Stimulated activated naive CD8-positive, alpha-beta T cell treated with anti-CD3 and anti-CD28 coated beads, Interleukin-15, Interleukin-2, amounts not matched to agents 100 U/mL and 50 U/mL, for 24 hours (primary cell): ENCODE measurements at places on chromosomes 11 and 22.
A peak's percentile ranks its signal among the peaks of the same experiment; 100 is the strongest.

- DNase-seq = peak; percentile 27
Measured at GRCh38 chr22:22666307-22667091, 22.1 kb downstream of the GGTLC2 start.

DNA sequence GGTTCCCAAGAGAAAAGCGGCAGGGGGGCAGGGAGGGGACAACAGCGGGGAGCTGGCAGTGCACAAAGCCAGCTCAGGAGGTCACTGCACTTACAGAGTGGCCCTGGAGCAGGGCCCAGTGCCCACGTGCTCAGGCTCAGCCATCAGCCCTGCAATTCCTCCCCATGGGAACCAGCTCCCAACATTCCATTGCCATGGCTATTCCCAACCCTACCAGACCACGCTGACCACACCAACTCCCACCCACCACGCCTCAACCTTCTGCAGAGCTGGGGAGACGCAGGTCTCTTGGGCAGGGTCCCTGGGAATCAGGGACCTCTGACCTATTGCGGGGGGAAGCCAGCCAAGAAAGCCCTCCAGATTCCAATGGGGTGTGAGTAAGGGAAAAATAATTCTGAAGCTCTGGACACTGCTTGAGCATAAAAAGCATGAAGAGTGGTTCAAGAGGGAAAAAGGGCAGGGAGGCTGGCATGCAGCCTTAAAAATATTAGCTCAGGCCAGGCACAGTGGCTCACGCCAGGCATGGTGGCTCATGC lies 38.3 kb upstream of the TFIP11 start:
- no peak for DNase-seq

DNA sequence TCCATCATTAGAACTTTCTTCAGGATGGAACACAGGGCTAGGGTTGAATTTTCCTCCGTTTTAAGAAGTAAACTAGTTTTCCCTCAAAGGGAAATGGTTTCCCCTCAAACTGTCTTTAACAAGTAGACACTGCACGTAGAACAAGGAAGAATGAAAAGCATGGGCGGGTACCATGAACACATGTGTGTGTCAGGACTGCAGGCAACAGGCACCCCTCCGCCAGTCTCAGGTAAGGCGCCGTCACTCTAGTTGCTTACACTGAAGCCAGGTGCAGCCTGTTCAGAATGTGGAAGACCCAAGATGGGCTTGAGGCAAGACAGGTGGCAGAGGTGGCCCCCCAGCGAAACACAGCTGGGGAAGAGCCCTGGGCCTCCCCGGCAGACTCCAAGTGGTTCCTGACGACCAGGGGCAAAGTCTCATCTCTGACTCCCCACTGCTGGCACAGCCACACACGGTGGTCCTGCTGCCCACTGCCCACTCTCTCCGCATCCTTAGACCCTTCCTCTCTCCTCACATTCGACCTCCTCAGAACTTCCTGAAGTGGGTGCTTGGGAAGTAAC lies 25.4 kb upstream of the MOB2 start:
- DNase-seq = no peak

DNA sequence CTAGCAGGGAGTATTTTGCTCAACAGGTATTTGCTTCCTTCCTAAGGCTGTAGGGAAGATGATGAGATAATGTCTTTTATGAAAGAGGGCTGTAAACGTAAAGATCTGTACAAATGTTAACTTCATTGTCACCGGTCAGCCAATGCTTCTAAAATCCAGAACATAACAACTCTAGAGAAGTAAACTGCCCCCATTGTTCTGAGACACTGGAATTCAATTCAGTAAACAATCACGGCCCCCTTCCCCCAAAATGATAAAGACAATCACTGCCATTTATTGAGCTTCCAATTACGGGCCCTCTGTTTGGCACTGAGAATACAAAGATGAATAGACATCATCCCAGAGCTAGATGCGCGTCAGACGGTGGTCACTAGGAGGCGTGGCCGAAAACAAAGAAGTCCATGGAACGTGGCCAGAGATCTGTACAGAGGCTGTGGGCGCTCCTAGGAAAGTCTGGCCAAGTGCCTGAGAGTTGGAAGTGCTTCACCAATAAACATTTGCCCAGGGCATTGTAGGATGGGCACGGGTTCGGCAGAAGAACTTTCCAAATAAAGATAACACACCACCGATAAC lies 576 bp downstream of the TMEM258 start:
- DNase-seq = peak; percentile 60

DNA sequence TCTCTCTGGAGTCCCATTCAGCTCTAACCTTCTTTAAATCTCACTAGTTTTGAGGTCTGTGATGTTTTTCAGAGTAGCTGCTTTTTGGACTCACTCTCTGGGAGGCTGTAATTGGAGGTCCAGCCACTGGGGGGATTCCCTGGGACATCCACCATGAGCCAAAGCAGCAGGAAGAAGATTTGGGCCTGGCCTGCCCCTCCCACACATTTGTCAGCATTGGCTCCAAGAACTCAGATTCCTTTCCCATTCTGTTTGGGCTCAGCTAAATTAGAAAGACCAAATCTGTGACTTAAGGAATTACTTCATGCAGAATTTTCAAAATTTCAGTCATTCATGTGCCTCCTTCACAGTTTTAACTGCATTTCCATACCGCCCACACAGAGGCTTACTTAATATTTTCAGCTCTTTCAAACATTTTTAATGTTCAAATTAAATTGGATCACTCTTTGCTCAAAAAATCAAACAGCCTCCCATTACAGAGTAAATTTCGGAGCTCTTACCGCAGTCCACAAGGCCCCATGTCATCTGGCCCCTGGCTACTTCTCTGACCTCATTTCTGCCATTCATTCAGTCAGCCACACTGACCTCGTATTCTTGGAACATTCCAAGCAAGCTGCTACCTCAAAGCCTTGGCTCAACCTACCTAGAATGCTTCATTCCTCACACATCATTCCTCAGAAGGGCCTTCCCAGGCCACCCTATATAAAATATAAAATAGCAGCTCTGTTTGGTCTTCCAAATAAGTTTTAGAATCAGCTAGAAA lies 54.5 kb upstream of the RRAS2 start:
- DNase-seq = peak; percentile 49

DNA sequence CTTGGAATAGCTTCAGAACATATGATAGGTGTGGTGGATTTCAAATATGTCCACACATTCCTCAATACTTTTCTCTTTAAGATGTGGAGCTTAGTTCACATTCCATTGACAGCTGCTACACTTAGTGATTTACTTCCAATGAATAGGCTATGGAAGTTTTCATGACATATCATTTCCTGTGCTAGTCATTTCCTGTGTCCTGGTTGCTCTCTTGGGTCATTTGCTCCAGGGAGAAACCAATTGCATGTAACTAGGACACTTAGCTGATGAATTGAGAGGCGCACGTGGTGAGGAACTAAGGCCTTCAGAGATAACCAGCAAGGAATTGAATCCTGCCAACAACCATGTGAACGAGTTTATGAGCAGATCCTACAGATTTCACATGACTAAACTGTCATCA lies 120.9 kb downstream of the SLC17A6 start:
- DNase-seq = no peak

- no peak for DNase-seq
Measured at GRCh38 chr11:113137713-113138529, 176.5 kb upstream of the TTC12 start.

DNA sequence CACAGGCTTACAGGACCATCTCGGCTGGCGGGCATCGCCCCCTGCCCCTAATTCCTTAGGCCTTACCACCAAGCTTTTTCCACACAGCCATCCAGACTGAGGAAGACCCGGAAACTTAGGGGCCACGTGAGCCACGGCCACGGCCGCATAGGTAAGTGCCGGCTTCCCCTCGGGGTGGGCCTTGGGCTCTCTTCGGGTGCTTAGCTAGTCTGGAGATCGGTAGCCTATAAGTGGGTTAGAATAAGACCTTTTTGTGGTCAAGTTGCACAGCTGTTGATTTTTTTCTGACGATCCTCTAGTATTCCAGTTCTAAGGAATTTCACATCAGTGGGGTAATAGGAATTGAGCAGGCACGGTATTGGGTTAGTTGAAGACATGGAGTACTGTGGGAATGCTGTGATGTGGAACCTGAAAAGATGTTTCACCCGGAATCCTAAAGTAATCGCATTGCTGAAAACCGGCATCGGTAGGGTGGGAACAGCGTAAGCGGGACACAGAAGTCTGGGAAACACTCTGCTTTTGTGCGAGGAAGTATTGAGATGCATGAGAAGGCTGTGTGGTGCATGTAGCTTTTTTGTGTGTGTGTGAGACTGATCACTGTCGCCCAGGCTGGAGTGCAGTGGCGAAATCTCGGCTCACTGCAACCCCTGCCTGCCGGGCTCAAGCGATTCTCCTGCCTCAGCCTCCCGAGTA lies 669 bp downstream of the RPL27A start:
- DNase-seq = peak; percentile 40

DNA sequence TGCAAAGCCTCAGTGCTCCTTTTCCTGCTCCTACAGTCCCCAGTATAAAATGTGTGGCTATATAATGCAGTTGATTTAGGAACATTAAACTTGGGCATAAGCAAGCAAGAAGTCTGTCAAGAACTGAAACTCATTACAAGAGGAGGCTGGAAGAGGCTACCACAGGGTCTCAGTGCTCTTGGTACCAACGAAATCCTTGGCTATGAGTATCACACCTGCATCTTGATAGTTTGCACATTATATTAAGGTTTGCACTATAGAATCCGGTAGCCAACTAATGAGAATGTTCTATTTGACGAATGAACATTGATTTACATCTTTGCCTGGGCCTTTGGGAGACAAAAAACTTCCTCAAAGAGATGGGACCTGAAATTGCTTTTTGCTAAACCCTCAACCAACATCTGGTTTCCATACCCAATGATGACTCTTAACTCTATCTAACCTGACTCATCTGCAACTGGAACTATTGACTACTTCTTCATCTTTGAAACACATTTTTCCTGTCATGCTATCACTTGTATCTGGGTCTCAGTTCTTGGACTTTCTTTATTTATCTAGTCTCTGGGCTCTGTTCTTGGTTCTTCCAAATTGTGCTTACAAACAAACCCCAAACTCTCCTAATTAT lies 207.2 kb upstream of the CTSC start:
- no peak for DNase-seq

- no peak for DNase-seq
Measured at GRCh38 chr11:56716379-56716854, 17.5 kb downstream of the OR9G1 start.

GRCh38 chr11:1435820-1436467 lies 46.2 kb downstream of the BRSK2 start:
- DNase-seq = peak; percentile 15

DNA sequence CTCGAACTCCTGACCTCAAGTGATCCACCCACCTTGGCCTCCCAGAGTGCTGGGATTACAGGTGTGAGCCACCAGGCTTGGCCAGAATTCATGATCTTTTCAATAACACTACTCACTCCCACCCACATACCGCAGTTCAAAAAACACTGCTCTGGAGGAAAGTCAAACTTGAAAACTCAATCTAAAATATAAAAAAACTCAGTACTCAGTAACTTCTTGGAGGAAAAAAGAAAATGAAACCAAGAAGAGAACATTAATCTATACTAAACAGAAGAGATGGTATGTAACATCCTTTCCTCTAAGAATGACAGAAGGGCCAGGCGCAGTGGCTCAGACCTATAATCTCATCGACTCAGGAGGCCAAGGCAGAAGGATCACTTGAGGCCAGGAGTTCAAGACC lies 58.3 kb downstream of the MRTFA start:
- DNase-seq = no peak

DNA sequence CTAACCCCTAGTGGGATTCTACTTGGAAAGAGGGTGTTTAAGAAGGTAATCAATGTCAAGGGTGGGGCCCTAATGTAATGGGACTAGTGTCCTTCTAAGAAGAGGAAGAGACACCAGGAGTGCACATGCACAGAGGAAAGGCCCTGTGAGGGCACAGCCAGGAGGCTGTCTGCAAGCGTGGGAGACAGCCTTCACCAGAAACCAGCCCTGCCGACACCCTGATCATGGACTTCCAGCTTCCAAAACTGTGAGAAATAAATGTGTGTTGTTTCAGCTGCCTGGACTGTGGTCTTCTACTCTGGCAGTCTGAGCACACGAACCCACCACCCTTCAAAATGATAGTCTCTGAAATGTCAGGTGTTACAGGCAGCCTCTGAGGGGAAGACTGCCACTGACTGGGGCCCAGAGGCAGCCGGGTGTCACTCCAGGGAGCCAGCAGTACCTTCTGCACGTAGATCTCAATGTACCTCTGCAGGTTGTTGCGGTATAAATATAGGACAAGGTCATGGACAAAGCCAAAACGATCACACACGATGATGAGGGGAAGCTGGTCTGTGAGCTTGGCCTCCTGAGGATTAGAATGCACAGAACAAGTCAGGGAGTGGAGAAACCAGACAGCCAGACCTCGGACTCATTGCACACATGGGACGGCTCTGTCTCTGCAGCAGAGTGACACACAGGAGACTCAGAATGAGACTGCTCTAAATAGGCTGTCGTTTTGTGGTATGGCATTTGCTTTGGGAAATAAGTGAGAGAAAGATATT lies 43.9 kb upstream of the SLC25A1 start:
- no peak for DNase-seq

DNA sequence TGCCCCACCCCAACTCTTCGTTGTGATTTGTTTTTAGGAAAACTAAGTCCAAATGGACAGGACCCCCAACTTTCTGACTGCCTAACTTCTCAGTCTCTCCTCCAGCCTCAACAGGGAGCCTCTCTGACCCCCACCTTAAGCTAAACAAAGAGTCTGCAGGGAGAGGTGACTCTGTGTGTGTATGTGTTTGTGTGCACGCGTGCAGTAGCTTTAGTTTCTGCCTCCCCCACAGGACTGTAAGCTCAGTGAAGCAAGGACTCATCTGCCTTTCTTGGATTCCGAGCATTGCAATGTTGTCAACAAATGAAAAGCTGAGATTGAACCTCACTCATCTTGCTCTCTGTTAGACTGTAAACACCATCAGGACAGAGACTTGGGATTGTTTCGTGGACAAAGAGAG lies 7.9 kb downstream of the SNAP29 start:
- DNase-seq = no peak

DNA sequence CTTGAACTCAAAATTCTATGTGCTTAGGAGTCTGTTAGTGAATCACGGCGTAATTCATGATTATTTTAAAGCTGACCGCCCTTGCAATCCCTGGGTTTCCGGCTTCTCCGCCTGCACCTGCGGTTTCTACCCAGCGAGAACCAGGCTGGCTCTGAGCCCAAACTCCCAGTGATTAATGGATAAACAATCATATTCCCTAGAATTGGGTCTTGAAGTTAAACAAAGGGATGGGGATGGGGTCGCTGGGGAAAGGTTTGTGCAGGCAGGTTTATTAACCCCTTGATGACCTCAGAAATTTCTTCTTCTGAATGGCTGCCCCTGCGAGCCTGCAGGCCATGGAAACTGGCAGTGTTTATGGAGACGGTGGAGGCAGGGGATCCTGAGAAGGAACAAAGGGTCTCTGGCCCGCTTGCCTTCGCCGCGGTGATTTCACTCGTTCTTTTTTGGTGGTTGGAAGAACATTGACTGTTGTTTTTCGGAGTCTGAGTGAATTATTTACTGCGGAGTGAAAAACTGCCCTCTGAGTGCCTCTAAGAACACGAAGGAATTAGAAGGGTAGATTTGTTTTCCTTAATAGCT lies 1000.3 kb downstream of the BRD1 start:
- DNase-seq = no peak

GRCh38 chr11:14331476-14332136 lies 27.4 kb downstream of the RRAS2 start:
- no peak for DNase-seq

GRCh38 chr11:70402016-70402415 lies 3.7 kb downstream of the CTTN start:
- no peak for DNase-seq
